ENCODE measurements at places on chromosomes 3 and 15. TPM values are rescaled to one million over a fixed set of nuclear protein-coding genes. Genes with fewer than 3 reads are reported as not detected.

The IRAK2 gene
- total RNA-seq, result 3.7 TPM

DNA sequence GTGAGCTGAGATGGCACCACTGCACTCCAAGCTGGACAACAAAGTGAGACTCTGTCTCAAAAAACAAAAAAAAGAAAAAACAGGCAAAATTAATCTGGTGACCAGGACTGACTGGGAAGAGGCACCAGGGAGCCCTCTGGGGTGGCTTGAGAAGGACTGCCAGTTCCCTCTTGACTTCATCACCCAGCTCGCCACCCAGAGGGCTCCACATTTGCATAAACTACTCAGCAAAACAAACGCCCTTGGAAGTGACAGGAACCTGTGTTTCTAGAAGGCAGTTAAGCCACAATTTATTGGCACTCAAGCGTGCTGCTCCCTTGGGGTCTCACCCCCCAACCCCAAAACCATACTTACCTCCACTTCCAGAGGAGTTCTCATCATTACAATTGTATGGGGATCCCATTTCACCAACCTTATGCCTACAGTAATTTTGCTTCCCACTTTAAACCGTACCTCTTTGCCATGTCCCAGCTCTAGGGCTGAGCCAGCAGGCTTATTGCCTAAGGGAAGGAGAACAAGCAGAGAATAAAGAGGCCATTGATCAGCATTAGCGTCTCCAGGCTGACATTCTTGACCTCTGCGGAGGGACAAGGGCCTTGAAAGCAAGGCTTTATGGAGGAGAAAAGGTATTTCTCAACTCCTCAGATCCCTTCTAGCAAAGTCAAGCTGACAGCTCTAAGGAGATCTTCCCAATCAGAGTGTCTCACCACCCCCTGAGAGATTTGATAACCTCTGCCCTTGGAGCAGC, 357.4 kb downstream of the SHQ1 start:
- peak; percentile 11 for DNase-seq

GRCh38 chr15:64452988-64453688, 7.2 kb upstream of the ZNF609 start:
- no peak for DNase-seq

The CIAO2A gene
- 28.1 TPM for total RNA-seq

GRCh38 chr3:14518893-14519292, 21.2 kb downstream of the GRIP2 start:
- DNase-seq, result no peak

GRCh38 chr15:52523192-52523591, 5.5 kb downstream of the MYO5A start:
- no peak for DNase-seq

The GABRB3 gene
- total RNA-seq, result 0.20 TPM

DNA sequence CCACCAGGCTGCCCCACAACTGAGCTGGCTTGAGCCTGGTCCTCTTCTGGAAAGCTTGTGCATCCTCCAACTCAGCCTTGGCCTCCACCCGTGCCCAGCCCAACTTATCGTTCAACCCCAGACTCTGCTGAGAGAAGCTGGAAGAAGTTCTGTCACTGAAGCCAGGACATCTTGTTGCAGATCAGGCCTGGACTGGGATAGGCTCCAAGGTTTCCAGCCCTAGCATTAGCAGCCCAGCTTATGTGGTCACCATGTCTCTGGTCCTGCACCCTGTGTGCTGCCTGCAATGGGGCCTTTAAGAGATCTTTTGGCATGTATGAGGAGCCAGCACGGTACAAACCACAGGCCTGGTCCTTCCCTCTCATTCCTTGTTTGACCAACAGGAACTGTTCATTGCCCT, 15.2 kb upstream of the CAMP start:
- DNase-seq, result no peak

The RBP2 gene
- total RNA-seq, result not detected

Measured in transverse colon (tissue), 4 donors.